Bronchial smooth muscle cell (primary cell): ENCODE measurements at places on chromosomes 4 and X. TPM values are rescaled to one million over a fixed set of nuclear protein-coding genes. Genes with fewer than 3 reads are reported as not detected.

P2RY8 gene
- not detected in 2 replicates for total RNA-seq

CT47A1 gene
- not detected in 2 replicates for total RNA-seq

RASSF6 gene
- total RNA-seq: under 0.01 TPM in 1 of 2 replicates, not detected in the other

GUCY1B1 gene
- 39.1 and 46.3 TPM in 2 replicates for total RNA-seq

SLC6A14 gene
- total RNA-seq: 0.17 TPM in 1 of 2 replicates, not detected in the other
